B cell (primary cell): ENCODE measurements at places on chromosomes 6 and 20. TPM values are rescaled to one million over a fixed set of nuclear protein-coding genes. Genes with fewer than 3 reads are reported as not detected.

DNA sequence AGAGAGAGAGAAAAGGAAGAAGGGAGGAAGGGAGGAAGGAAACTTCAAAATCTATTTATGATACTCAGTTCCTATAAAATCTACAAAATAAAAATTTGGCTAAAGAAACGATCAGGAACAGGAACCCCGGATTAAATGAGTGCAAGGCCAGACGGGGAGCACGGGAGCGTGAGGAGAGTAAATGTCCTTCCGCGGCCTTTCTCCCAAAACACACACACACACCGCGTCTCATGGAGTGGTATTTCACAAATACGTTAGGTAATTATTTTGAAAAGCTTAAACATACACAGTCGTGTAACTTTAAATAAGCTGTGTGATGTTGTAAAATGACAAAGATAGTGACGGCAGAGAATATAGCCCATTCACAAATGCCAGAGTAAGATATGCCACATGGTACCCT lies 125.7 kb upstream of the AFDN start:
- no peaks in the 10 kb centered on the region for H3K36me3 ChIP-seq
- DNase-seq = no peak

DNA sequence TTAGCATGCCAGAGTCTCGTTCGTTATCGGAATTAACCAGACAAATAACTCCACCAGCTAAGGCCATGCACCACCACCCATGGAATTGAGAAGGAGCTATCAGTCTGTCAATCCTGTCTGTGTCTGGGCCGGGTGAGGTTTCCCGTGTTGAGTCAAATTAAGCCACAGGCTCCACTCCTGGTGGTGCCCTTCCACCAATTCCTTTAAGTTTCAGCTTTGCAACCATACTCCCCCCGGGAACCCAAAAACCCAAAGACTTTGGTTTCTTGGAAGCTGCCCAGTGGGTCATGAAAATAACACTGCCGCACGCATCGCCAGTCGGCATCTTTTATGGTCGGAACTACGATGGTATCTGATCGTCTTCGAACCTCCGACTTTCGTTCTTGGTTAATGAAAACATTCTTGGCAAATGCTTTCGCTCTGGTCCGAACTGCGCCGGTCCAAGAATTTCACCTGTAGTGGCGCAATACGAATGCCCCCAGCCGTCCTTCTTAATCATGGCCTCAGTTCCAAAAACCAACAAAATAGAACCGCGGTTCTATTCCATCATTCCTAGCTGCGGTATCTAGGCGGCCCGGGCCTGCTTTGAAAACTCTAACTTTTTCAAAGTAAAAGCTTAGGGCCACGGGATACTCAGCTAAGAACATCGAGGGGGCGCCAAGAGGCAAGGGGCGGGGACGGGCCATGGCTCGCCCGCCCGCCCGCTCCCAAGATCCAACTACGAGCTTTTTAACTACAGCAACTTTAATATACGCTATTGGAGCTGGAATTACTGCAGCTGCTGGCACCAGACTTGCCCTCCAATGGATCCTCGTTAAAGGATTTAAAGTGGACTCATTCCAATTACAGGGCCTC lies 1958.5 kb upstream of the DEFB115 start:
- H3K4me1 ChIP-seq = no peaks in the 10 kb centered on the region
- no peak for DNase-seq
- H3K27ac ChIP-seq = no peak overlapping the region
- no peaks in the 10 kb centered on the region for H3K27me3 ChIP-seq
- H3K36me3 ChIP-seq = no peaks in the 10 kb centered on the region
- H3K4me3 ChIP-seq = no peak overlapping the region

DNA sequence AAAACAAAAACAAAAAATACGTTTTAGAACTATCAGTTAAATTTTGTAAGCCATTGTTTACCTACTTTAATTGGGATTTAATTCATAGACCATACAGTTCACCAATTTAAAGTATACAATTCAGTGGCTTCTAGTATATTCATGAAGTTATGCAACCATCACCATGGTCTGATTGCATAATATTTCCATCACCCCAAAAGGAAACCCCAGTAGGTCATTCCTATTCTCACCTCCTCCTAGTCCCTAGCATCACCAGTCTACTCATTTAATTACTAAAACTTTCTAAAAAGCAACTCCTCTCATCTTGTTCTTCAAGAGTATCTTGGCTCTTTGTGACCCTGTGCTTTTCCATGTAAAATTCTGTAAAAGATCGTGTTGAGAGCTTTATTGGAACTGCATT lies 60.2 kb downstream of the ASXL1 start:
- H3K4me3 ChIP-seq = no peak overlapping the region
- H3K27me3 ChIP-seq = no peaks in the 10 kb centered on the region
- peaks cover 3% of the 10 kb centered on the region for H3K36me3 ChIP-seq
- peaks cover 4% of the 10 kb centered on the region for H3K4me1 ChIP-seq

DNA sequence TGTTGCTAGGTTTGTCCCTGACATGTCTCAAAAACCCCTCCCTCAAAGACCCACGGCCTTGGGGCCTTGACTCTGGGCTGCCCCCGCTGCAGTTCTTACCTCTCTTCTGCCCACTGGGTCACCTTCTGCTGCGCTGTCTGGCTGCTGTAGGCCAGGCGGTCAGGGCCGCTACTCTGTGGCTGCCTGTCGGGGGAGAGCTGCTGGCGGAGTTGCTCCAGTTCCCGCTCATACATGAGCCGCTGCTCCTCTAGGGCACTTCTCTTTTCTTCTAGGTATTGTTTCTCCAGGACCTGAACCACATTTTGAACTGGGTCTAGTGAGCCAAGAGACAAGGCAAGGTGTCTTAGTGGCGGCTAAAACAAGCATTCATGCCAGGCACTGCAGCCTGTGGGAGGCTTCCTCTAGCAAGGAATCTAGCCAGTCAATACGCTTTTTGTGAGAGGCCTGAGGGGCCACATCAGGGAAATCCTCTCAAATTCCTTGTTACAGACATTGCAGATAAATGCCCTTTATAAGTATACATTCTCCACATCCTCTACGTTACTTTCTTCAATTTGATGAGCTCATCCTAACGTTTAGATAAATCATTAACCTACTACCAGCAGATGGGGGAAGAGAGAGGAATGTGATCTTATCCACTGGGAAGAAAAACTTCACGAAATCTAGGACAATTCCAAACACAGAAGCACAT lies 110.3 kb upstream of the NUP153 start:
- no peaks in the 10 kb centered on the region for H3K36me3 ChIP-seq
- no peak for DNase-seq
- no peak overlapping the region for H3K27ac ChIP-seq
- no peaks in the 10 kb centered on the region for H3K27me3 ChIP-seq

- DNase-seq = no peak
- H3K27me3 ChIP-seq = no peaks in the 10 kb centered on the region
- peaks cover 1% of the 10 kb centered on the region for H3K36me3 ChIP-seq
These were observed 38.8 kb downstream of the PLN start for GRCh38 chr6:118586746-118587485.

GRCh38 chr6:78854546-78854945 lies 12.8 kb upstream of the IRAK1BP1 start:
- no peaks in the 10 kb centered on the region for H3K27me3 ChIP-seq
- H3K4me3 ChIP-seq = no peak overlapping the region
- H3K27ac ChIP-seq = no peak overlapping the region
- no peaks in the 10 kb centered on the region for H3K36me3 ChIP-seq
- no peak for DNase-seq

DNA sequence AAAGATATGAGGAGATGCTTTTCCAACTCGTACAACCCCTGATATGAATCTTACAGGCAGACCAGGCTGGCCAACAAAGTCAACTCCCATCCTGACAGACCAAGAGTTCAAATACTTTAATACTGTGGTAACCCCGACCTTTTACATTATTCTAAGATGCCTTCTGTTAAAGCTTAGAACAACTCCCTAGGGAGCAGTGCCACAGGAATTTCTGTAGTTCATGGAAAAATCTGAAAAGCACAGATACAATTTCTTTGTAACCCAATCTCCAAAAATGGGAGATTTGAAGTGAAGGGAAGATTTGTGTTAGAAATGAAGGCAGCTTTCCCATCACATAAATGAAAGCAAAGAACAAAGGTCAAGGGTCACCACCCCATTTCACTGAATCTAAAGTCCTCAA lies 151.3 kb upstream of the BEND6 start:
- H3K4me3 ChIP-seq = no peak overlapping the region
- H3K36me3 ChIP-seq = no peaks in the 10 kb centered on the region
- no peak overlapping the region for H3K27ac ChIP-seq
- no peaks in the 10 kb centered on the region for H3K4me1 ChIP-seq
- no peak for DNase-seq
- no peaks in the 10 kb centered on the region for H3K27me3 ChIP-seq

DNA sequence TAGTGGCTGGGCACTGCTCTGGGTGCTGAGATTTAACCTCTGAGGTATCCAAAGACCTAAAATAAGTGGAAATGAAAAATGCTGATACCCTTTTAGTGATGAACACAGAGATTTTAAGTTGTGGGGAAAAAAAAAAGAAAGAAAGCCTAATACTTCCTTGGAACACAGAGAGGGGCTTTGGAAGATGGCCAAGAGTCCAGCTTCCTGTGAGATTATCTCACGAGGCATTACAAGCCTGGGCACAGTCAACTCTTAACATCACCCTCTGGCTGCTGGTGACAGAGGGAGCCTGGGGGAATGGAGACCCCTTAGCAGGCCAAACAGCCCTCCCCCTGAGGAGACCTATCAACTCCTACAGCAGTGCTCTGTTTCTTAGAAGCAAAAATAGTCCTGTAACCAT lies 19.7 kb downstream of the BTN2A1 start:
- no peaks in the 10 kb centered on the region for H3K27me3 ChIP-seq
- H3K27ac ChIP-seq = peak overlapping the region; percentile 94
- no peaks in the 10 kb centered on the region for H3K36me3 ChIP-seq
- H3K4me3 ChIP-seq = peak overlapping the region; percentile 6
- peaks cover 69% of the 10 kb centered on the region for H3K4me1 ChIP-seq

- H3K27me3 ChIP-seq = no peaks in the 10 kb centered on the region
- no peak overlapping the region for H3K4me3 ChIP-seq
- no peak for DNase-seq
- H3K4me1 ChIP-seq = no peaks in the 10 kb centered on the region
These were observed 36.8 kb downstream of the PLN start for GRCh38 chr6:118584911-118585310.

GRCh38 chr6:137230956-137231555 lies 11.9 kb upstream of the IFNGR1 start:
- peaks cover 60% of the 10 kb centered on the region for H3K4me1 ChIP-seq
- peaks cover 1% of the 10 kb centered on the region for H3K36me3 ChIP-seq
- peak overlapping the region; percentile 79 for H3K27ac ChIP-seq
- H3K27me3 ChIP-seq = no peaks in the 10 kb centered on the region
- peak; percentile 48 for DNase-seq

- no peaks in the 10 kb centered on the region for H3K4me1 ChIP-seq
- no peak overlapping the region for H3K27ac ChIP-seq
- no peak overlapping the region for H3K4me3 ChIP-seq
These were observed 232.8 kb downstream of the GJA1 start for GRCh38 chr6:121668259-121668658.

DNA sequence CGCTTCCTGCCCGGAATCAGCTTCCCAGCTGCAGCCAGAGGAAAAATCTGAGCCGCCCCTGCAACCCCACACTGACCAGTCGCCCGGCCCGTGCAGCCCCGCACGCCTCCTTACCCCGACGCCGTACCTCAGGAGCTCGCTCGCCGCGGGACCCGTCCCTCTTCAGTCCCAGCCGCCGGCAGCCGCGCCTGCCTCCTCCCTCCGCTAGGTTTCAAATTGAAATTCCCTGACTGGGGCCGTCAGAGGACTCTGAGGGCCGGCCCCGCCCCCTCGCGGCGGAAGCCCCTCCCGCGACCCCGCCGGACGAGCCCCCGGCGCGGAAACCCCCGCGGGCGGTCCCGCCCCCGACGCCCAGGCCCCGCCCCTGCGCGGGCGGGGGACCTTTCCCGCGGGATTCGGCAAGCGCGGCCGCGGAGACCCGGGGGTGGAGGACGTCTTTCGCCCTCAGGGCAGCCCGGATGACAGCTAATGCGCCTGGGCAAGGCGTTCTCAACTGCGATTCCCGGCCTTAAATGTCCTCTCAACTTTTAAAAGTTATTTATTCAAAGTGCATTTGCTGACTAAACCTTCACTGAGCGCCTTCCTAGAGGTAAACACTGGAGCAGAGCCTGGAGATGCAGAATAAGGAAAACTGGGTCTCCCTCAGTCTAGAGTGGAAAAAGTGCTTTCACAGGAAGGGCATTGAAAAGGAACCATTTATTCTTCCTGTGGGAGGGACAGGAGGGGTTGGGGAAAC lies at the start of gene EPB41L2:
Gene EPB41L2, minus strand, starts transcription at position 218 of the 736 bp plus-strand sequence. CDS start 106,760 bp downstream, outside the sequence.
- peak within 1 kb of the TSS; percentile 78 for H3K27ac ChIP-seq
- no peaks in the 10 kb centered on the region for H3K36me3 ChIP-seq
- peak; percentile 93 for DNase-seq
- H3K4me1 ChIP-seq = peaks cover 32% of the 10 kb centered on the region

GRCh38 chr6:82072121-82072521 lies 175.4 kb downstream of the IBTK start:
- H3K27ac ChIP-seq = no peak overlapping the region
- H3K36me3 ChIP-seq = no peaks in the 10 kb centered on the region
- no peak overlapping the region for H3K4me3 ChIP-seq
- H3K27me3 ChIP-seq = no peaks in the 10 kb centered on the region
- H3K4me1 ChIP-seq = no peaks in the 10 kb centered on the region

DNA sequence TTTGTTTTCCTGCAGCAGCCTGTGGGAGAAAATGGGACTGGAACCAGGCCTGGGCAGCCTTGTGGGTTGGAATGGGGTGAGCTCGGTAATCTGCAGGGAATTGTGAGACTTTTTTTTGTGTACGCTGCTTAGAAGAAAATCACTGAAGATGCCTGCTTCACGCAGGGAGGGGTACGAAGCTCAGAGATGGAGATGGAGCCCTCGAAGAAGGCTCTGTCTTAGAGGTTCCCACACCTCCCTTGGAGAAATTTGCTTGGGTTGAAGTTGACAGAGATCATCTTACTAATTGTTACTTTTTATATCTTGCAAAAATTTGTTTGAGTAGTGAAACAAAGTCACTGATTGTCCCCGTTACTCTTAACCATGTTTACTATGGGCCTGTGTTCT lies 894 bp downstream of the PYGB start:
- no peak for DNase-seq
- peak overlapping the region; percentile 88 for H3K4me3 ChIP-seq
- peaks cover 1% of the 10 kb centered on the region for H3K36me3 ChIP-seq
- no peaks in the 10 kb centered on the region for H3K27me3 ChIP-seq

The LHFPL5 gene
- not detected in 2 replicates for total RNA-seq

The TGM3 gene
- not detected in 2 replicates for total RNA-seq

The ABCC10 gene
- total RNA-seq = 71.5 and 84.2 TPM in 2 replicates

The GSTA2 gene
- not detected in 2 replicates for total RNA-seq

The KIF3B gene
- 16.8 and 17.5 TPM in 2 replicates for total RNA-seq

The HRH3 gene
- total RNA-seq = not detected in 2 replicates

The GJA1 gene
- not detected in 2 replicates for total RNA-seq

The TGM2 gene
- 58.8 and 60.8 TPM in 2 replicates for total RNA-seq
